NCI-H1048 (cell line): ENCODE measurements at places on chromosomes 7 and 10.

DNA sequence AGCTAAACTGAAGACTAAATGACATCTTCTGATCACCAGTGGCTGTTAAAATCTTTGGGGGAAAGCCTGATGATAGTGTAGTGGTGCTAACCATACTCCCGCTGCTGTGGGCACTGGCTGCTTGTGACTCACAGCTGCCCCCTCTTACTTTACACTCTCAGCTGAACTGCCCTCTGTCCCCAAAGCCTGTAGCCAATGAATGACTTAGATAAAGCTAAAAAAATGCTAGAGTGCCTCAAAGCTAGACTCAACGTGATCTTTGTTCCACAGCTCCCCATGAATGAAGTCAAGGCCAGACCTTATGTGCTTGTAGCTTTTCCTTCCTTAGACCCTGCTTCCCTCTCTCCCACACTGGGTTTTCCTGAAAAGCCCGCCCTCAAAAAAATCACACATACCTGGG, 6.5 kb downstream of the ZC3HAV1L start:
- DNase-seq = no peak

DNA sequence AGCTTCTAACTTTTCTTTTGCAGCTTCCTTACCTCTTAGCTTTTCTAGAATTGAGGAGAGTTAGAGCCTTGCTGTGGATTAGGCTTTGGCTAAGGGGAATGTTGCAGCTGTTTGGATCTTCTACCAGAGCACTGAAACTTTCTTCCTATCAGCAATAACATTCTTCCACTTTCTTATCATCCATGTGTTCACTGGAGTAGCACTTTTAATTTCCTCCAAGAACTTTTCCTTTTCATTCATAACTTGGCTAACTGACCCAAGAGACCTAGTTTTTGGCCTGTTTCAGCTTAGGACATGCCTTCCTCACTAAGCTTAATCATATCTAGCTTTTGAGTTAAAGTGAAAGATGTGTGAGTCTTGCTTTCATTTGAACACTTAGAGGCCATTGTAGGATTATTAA, 19.6 kb downstream of the MINPP1 start:
- DNase-seq = no peak

- no peak for DNase-seq
These were observed 30.6 kb upstream of the GDI2 start for GRCh38 chr10:5843686-5844344.

DNA sequence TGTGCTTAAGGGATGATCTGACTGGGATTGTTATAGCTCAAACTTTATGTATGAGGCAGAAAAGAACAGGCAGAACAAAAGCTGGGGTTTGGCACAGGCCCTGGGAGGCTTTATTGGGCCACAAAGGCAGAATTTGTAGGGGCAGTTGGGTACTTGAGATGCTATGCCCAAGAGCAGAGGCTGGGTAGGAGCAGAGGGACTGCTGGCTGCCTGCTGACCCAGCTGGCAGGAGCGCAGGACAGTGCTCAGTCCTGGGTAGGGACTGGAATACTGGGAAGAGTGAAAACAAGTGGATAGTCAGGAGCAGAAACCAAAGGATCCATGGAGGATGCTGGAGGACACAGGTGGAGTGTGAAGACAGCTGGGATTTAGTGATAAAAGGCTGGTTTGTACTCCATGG, 75.7 kb downstream of the CCDC3 start:
- no peak for DNase-seq

GRCh38 chr7:30983042-30983913, 19.5 kb downstream of the GHRHR start:
- DNase-seq = peak; percentile 35

- no peak for DNase-seq
These were observed 56.5 kb upstream of the PAPSS2 start for GRCh38 chr10:87603196-87603595.

DNA sequence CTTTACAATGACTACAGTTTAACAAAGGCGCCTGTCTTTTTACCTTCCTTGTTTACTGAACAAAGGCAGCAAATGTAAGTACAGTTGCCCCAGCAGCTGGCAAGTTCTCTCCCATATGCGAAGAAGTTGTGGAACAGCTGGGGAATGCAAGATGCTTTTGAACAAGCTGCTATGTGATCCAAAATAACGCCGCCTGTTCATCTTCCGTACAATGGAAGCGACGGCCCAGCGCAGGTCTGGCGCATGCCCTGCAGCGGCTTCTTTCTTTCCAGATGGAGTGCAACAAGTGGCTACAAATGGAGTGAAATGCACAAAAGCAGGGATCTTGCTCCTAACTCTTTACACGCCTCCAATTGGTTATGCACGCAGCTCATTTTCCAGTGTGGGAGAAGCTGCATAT, 97.0 kb upstream of the SVIL start:
- DNase-seq = no peak

- DNase-seq = no peak
These were observed 521.7 kb upstream of the FZD8 start for GRCh38 chr10:36163827-36164226.

DNA sequence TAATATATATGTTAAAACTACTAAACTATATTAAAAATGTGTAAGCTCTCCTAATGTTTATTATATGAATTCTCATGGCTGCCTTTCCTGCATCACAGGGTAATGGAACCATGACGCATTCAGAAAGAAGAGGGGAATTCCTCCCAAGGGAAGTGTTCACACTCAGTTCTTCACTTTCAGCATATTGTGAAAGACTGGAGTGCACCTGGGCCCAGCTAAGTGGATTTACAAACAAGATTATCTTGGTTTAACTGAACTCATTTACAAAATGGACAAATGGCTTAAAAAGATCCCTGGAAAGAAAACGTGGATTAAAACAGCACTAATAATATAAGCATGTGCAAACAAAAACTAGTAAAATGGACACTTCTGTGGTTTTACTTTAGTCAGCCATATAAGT, 149.8 kb downstream of the DOCK4 start:
- no peak for DNase-seq

DNA sequence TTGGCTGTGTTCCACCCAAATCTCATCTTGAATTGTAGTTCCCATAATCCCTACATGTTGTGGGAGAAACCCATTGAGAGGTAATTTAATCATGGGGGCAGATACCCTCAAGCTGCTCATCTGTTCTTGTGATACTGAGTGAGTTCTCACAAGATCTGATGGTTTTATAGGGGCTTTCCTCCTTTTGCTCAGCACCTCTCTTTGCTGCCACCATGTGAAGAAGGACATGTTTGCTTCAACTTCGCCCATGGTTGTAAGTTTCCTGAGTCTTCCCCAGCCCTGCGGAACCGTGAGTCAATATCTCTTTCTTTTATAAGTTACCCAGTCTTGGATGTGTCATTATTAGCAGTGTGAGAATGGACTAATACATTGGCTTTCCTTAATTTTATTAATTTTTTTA, 527.8 kb downstream of the MDFIC start:
- DNase-seq = no peak

- DNase-seq = peak; percentile 34
These were observed 172.9 kb downstream of the MBL2 start for GRCh38 chr10:52599551-52600200.

- no peak for DNase-seq
These were observed 14.1 kb upstream of the WDR86 start for GRCh38 chr7:151423936-151424335.

GRCh38 chr7:158325530-158326381, 261.9 kb downstream of the PTPRN2 start:
- DNase-seq = no peak

- no peak for DNase-seq
These were observed 635.6 kb upstream of the SORCS1 start for GRCh38 chr10:107800061-107800460.

- no peak for DNase-seq
These were observed 55.0 kb downstream of the CCNY start for GRCh38 chr10:35391153-35391953.

GRCh38 chr10:48237259-48238250, 36.9 kb downstream of the FRMPD2 start:
- DNase-seq = no peak

- DNase-seq = no peak
These were observed 102.4 kb downstream of the EGFR start for GRCh38 chr7:55121249-55121648.

- no peak for DNase-seq
These were observed 79.3 kb upstream of the ACBD5 start for GRCh38 chr10:27319752-27320431.

DNA sequence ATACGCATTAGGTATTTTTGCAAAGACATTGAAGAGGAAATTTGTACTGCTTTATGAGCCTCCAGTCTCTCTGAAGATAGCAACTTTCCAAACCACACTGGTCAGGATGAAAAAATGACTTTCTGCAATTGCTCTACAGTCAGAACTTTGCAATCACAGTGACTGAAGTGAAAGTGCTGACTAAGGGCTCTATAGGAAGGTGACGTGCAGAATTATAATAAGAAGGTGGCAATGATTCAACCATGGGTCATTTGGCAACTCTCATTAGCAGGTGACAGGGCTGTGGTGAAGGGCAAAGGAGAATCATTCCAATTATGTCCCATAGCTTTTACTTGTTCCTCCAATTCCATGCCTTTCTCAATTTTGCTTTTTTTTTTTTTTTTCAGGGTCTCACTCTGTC, 311.0 kb downstream of the ANKRD30A start:
- DNase-seq = no peak

DNA sequence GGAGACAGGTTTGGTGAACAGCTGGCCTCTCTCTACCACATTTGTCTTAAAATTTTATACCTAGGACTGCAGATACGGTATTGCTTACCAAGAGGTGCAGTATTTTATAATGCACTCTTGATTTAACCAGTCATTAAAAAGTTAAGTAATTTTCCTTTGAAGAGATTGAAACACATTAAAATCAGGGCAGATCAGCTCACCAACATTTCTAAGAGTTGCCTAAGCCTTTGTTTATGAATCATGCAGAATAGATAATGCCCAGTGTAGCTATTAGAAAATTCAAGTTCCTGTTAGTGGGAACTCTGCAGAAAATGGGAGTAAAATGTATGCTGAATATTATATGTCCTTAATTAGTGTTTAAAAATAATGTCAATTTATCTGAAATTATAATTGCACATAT, 140.2 kb upstream of the PRPS1L1 start:
- no peak for DNase-seq

DNA sequence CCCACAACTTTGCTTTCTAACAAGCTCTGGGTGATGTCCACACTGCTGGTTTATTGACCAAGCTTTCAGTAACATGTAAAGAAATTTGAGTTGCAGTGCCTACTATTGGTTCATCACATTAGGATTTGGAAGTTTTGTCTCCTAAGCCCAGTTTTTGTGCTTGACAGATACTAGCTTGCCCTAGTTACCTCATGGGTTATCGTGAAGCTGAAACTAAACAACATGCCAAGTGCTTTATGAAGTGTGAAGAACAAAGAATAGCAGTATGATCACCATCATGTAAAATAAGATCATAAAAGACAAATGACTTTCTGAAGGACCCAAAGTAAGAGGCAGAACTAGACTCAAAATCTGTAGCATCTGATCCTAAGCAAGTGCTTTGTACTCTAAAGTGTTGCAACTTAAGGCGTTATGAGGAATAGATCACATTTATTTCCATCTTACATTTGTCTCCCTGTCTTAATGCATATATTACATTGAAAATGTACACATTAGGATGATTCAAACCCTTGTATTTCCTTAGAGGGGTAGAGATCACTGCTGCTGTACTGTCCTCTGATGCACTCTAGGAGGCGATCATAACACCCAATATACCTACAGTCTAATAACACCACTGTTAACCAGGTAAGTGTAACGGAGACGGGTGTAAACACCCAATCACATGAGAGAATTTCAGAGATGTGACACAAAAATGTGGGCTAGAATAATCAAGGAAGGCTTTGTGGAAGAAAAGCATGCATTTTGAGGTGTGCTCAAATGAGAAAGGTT, 71.3 kb downstream of the NRCAM start:
- DNase-seq = no peak

- no peak for DNase-seq
These were observed 106.1 kb downstream of the PRKCQ start for GRCh38 chr10:6473901-6474370.

DNA sequence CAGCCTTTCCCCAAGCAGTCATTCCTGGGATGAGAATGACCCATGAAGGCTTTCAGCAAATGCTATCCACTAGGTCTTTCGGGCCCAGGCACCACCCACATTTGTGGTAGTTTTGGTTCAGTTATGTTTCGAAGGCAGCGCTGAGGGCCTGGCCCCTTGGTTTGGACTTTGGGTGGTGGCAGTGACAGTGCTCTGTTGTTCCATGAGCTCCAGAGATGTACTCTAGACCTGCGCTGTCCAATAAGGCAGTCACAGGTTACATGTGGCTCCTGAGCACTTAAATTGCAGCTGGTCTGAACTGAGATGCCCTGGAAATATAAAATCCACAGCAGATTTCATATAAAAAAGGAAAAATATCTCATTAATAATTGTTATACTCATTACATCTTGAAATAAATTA, 209.6 kb downstream of the CCSER2 start:
- DNase-seq = no peak

GRCh38 chr10:124722798-124723783, 21.1 kb downstream of the FAM53B start:
- no peak for DNase-seq

DNA sequence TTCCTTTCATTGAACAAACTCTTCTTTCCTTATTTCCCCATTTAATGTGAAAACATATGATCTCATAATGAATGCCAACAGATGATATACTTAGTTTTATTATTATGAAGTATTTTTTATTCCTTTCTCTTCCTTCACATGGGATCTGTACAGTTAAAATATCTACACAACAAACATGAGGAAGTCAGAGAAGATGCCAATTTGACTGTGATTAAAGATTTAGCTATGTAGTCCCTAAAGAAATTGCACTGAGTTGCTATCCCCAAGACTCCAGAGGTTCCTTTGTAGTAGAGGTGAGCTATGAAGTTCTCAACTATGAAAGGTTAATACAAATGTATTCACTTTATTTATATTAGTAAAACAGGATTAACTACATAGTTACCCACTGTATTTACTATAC, 60.6 kb upstream of the LRRN3 start:
- no peak for DNase-seq

- no peak for DNase-seq
These were observed 103.1 kb upstream of the APBB1IP start for GRCh38 chr10:26334932-26335573.

GRCh38 chr7:142696456-142697179, 52.7 kb upstream of the PRSS1 start:
- no peak for DNase-seq

GRCh38 chr7:100082978-100083377, 1.5 kb upstream of the ZNF3 start:
- DNase-seq = no peak

DNA sequence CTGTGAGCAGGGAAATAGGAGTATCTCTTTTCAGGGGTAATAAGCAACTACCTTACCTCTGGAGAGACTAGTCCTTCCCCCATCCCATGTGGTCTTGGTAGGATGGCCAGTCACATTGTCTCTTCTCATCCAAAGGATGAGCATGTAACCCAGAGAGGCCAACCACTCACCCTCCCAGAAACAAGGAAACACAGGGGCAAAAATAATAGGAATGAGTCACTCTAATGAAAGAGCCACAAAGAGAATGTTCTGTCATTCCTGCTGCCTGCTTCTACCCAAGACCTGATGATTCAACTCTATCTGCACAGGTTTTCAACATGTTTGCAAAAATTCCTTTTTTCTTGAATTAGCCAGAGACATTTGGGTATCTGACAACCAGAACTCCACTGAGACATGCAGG, 99.3 kb upstream of the NFE2L3 start:
- no peak for DNase-seq
